Esophagus squamous epithelium (tissue), 5 donors: ENCODE measurements at places on chromosomes 5 and 9.

- DNase-seq = no peak
Measured at GRCh38 chr5:61304590-61305381, 27.3 kb upstream of the ZSWIM6 start.

GRCh38 chr5:81230416-81230815, 2.7 kb upstream of the CKMT2 start:
- no peak for DNase-seq

- DNase-seq = no peak
Measured at GRCh38 chr5:154714266-154714986, 40.8 kb upstream of the LARP1 start.

DNA sequence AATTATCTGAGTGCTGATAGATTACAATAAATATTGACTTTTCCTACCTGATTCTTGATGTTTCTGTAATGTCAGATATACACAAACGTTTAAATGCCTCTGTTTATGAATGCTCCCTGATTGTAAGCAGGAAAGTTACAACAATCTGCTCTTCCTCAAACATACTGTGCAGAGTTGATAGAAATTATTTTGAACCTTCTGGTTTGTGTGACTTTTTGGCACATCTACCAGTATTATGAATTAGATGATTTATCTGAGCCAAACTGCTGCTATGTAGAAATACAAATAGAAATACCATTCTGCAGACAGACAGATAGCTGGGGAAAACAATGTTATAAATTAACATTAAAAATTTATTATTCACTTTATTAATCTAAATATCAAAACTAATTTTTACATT, 113.0 kb downstream of the SLF1 start:
- DNase-seq = no peak

- DNase-seq = no peak
Measured at GRCh38 chr5:77235846-77236721, 25.6 kb downstream of the PDE8B start.

DNA sequence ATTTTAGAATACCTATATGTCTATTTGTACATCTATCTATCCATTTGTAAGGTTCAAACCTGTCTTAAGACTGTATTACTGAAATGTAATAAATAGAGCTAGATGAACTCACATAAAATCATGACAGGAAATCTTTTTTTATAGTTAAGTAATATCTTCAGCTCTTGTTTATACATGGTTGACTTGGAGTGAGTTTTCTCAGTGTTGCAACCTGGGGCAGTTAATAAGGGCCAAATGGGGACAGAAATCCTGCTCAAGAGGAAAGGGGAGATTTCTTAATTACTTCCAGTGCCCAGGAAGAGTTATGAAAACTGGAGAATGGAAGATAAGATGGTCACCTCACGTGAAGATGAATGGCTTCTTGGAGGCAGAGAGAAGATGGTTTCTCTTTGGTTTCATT, 265.1 kb upstream of the FBXL7 start:
- DNase-seq = no peak

- no peak for DNase-seq
Measured at GRCh38 chr5:171488876-171489275, 69.4 kb downstream of the FGF18 start.

DNA sequence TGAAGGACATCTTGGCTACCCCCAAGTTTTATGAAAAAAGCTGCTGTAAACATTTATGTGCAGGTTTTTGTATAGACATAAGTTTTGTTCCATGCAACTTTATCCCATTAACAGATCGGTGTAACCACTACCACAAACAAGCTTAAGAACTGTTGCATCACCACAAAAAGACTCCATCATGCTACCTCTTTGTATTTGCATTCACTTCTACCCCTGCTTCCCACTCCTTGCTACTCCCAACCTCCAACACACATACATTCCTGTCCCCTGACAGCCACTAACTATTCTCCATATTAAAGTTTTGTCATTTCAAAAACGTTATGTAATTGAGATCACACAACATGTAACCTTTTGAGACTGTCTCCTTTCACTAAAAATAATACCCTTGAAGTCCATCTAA, 57.8 kb upstream of the LHFPL2 start:
- no peak for DNase-seq

- no peak for DNase-seq
Measured at GRCh38 chr9:93298498-93299417, 114.8 kb downstream of the WNK2 start.

DNA sequence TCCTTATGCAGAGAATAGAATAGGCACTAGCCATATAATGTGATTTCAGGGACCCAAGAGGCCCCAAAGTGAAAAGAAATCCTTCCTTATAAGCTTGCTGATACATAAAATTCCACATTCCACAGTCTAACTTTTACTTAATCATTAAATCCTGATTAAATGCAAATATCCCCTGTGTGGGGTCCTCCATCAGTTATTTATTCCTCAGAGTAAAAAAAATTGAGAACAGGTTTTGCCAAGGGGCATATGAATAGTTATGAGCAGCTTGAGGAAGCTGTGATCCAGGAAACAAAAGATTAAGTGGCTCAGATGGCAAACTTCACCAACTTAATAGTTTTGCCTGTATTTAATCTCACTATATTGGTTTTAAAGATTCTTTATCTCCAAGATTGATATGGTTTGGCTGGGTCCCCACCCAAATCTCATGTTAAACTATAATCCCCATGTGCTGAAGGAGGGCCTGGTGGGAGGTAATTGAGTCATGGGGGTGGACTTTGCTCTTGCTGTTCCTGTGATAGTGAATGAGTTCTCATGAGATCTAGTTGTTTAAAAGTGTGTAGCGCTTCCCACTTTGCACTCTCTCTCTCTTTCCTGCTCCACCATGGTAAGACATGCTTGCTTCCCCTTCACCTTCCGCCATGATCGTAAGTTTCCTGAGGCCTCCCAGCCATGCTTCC, 324.9 kb downstream of the NPR3 start:
- DNase-seq = no peak

GRCh38 chr9:5015934-5016333, 30.9 kb downstream of the JAK2 start:
- no peak for DNase-seq

- DNase-seq = no peak
Measured at GRCh38 chr5:11892832-11893231, 11.4 kb downstream of the CTNND2 start.

DNA sequence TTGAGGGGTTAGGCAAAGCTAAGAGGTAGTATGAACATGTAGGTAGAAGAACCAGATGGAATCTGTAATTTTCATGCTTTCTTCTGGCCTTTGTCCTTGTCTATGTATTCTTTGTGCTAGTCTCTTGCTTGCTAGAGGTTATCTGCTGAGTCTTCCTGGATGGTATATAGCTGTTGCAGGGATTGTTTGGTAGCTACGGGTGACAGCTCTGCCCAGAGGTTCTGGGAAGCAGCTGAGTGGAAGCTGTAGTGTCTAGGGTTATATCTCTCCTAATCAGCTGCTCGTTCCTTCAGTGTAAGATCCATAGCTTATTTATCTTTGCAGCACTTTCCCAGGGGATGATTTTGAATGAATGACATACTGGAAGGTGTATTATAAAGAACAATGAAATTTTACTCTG, 100.3 kb downstream of the ATG10 start:
- DNase-seq = no peak

DNA sequence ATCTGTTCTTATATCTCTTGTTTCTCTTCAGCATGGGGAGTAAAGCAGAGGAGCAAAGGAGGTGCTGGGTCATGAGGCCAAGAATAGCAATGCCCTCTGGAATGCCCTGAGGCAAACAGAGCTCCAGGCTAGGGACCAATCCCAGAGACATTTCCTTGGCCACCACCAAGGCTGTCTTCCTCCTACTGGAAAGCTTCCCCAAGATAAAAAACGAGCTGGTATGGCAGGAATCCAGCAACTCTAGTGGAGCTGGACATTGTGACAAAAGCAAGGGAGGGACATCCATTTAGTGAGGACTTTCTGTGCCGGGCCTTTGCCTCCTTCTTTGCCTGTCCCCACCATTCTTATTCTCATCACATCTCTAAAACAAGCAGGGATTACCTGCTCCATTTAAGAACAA, 161.6 kb downstream of the ASTN2 start:
- no peak for DNase-seq

GRCh38 chr5:137502632-137503031, 3.5 kb upstream of the SPOCK1 start:
- DNase-seq = no peak

DNA sequence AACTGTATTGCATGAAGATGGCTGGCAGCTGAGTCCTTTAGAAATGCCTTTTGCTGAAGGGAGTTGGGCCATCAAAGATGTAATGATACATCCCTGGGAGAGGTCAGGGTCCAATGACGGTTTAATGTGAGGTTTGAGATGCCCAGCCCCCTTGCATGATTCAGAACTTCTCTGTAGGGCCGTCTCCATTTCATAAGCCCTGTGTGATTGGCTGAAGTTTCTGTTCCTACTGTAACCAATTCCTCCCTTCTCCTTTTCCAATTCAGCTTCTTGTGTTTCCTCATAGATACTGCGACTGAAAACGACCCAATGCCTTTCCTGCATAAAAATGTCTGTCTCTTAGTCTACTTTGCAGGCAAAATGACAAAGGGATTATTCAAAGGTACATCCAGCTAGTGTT, 47.9 kb upstream of the ST8SIA4 start:
- DNase-seq = no peak

DNA sequence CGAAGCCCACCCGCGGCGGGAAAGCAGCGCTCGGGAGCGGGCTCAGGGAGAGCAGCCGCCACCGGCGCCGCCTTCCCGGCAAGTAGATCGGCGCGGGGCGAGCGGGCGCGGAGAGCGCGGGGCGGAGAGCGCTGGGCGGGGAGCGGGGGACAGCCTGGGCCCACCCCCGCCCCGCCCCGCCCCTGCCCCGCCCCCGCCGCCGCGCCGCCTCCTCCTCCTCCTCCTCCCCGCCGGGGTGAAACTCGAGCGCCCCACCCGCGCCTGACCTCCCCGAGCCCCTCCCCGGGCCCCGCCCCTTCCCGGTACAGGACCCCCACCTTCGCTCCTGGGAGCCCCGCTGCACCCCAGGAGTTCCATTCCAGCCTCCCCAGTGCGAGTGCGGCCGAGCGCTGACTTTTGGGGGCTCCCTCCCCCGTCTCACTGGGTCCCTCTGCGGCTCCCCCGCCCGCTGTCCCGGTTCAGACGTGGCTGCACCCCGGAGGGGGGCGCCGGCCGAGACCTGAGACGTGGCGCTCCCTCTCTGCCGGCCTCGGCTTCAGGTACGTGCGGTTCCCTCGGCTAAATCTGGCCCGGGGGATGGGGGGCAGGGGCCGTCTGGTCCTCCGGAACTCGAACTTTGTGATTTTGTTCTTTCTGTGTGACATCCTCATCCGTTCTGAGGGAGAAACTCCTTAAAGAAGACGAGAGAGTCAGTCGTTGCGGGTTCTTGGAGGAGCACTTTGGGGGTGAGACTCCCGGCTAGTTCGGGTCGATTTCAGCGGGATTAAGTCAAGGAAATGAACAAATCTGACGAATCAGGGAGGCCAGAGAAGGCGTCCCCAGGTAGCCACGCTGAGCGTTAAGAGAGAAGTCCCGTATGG, at the start of gene SEMA5A:
Gene SEMA5A, minus strand, starts transcription at position 84 of the 860 bp plus-strand sequence. CDS start 166,129 bp downstream, outside the sequence.
- no peak for DNase-seq

GRCh38 chr5:41542183-41542582, 31.8 kb upstream of the PLCXD3 start:
- no peak for DNase-seq

- no peak for DNase-seq
Measured at GRCh38 chr5:118620233-118620632, 368.1 kb downstream of the DTWD2 start.

- no peak for DNase-seq
Measured at GRCh38 chr5:155631116-155631515, 617.6 kb downstream of the KIF4B start.

DNA sequence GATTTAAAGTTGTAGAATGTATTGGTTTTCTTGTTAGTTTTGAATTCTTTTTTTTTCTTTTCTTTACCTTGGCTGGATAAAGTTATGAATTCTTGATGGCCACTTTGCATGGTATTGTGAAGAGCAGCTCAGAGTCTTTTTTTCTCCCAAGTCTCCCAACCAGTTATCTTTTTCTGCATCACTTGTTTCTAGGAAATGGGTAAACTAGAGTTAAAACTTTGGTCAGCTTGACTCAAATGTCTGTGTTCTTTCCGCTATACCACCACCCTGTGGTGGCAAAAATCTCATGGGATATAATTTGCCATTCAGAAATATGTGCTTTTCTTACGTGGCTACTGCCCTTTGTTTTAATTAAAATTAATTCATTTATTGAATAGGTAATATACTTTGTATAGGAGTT, 113.2 kb downstream of the UNC13B start:
- no peak for DNase-seq

DNA sequence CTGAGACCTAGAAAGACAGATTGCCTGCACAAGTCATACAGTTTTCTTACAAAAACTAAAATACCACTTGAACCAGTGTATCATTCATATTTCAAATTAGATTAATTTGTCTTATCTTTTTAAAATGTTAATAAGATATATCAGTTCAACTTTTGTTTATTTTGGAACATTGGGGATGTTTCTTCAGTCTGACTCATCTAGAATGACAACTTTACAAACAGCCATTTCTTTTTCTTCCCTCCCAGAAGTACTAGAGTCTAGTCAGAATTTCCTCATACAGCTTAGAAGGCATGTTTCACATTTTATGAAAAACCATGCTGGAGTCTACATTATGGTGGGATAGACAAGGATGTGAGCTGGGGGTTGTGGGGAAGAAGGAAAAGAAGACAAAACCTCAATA, 262.5 kb downstream of the NFIB start:
- DNase-seq = no peak

GRCh38 chr5:2910401-2911175, 159.1 kb upstream of the IRX2 start:
- DNase-seq = no peak

GRCh38 chr9:8261737-8262136, 462.2 kb upstream of the DMAC1 start:
- no peak for DNase-seq

DNA sequence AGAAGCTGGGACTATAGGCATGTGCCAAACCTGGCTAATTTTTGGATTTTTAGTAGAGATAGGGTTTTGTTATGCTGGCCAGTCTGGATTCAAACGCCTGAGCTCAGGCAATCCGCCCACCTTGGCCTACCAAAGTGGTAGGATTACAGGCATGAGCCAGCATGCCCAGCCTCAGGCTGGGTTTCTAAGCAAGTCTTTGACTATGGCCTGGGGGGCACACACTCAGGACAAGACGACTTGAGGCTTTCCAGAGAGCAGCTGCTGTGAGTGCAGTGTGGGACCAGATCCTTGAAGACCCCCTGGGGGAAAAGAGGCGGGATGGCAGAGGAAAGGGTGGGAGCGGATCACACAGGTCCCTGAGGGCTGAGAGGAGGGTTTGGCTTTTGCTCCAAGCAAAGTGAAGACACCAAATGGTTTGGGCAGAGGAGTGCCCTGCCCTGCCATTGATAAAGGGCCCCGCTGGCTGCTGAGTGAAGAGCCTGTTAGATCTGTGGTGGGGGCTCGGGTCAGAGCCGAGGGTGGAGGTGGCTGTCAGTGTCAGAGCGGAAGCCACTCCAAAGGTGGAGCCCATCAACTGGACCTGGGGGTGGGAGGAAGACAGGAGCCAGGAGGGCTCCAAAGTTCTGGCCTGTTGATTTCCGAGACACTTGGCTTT, 46.8 kb upstream of the FUBP3 start:
- DNase-seq = no peak

- DNase-seq = no peak
Measured at GRCh38 chr5:136246122-136246521, 53.2 kb upstream of the SMIM32 start.

- no peak for DNase-seq
Measured at GRCh38 chr5:161040818-161041217, 188.8 kb upstream of the ATP10B start.

GRCh38 chr9:84966876-84967830, 297.6 kb downstream of the NTRK2 start:
- no peak for DNase-seq
